Effector memory CD4-positive, alpha-beta T cell (primary cell): ENCODE measurements at places on chromosomes 7 and 10.
A peak's percentile ranks its signal among the peaks of the same experiment; 100 is the strongest.

- no peak for DNase-seq
Measured at GRCh38 chr7:25959168-25959734, 192.7 kb upstream of the NFE2L3 start.

- no peak for DNase-seq
Measured at GRCh38 chr7:16091701-16092310, 329.5 kb downstream of the CRPPA start.

DNA sequence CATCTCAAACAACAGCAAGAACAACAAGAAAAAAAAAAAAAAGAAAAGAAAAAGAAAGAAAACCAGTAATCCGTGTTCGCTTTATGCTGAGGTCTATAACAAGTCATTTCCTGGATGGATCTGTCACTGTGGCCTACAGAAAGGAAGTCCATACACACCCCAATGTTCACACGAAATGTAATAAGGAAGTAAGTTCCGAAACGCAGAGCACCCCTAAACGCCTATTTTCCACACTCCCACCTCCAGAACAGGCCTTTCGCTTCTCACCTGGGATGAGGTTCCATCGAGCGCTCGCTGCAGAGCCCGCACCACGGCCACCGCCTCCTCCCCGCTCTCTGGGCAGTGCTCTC is 735 bp downstream of the ZNF394 start:
- no peak for DNase-seq

- DNase-seq, result no peak
Measured at GRCh38 chr10:130634816-130635215, 498.6 kb downstream of the GLRX3 start.

DNA sequence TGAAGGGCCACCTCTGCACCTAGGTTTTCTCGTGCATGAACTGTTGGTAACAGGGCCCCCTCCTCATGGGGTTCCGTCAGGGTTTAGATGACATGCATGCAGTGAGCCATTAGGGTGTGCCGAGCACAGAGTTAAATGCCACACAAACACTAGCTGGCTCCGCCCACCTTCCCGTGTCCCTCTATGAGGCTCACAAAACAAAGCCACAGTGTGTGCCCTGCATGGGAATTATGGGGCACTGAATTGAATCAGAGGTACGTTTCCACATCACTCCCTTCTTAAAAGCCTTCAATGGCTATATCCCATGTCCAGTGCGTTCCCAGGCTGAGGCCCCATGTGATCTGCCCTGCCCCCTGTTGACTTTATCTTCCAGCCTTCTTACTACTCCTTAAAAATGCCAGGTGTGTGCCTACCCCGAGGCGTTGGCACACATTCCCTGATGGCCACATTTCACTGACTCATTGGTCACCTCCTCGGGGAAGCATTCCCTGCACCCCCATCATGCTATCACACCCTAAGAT is 35.7 kb downstream of the GSDME start:
- no peak for DNase-seq

- DNase-seq, result no peak
Measured at GRCh38 chr10:100021322-100021721, 11.6 kb upstream of the DNMBP start.

DNA sequence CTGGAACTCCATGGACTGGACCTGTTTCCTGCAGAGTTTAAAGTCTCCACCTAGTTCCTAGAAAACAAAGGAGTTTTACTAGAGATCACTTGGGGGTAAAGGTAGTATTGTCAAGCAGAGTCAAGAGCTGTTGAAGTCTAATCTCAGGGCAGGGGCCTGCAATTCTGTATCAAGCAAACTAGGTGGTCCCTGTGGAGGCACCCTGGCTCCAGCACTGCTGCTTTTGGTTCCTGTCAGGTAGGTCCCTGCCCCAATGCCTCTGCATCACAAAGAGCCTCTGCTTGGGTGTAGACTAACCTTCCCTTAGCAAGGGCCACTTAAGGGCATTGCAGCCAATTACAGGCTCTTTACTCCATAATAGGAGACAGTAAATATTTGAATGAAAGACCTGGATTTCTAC is 22.5 kb downstream of the ZSCAN25 start:
- DNase-seq, result no peak

DNA sequence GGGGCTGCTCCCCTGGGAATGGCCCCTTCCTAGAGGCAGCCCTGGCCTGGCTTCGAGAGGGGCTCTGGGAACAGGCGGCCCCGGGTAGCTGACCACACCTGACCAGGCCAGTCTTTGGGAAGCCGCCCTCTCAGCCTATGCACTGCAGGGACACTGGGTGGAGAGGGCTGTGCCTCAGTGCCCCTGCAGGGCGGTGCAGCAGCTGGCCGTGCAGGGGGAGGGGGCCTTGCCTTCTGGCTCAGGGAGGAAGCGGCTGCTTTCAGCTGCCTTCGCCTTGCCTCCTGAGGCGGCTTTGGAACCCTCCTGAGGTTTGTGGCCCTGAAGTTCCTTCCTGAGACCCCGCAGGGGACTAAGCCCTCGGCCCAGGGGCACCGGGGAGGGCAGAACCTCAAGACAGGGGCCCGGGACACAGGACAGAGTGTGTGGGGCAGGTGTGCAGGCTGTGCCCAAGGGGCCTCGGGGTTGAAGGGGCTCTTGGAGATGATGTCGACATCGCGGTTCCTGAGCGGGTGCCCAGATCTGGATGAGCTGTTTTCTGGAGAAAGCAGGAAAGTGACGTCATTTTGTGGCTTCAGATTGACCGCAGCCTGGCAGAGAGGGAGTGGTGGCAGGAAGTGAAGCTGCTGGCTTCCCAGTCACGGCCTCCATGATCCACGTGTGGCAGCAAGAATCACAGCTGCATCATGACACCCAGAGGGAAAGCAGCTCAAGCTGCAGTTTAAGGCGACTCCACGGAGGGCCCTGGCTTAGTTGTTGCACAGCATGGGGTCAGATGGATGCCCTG is 17.7 kb downstream of the ADAM8 start:
- peak; percentile 84 for DNase-seq

DNA sequence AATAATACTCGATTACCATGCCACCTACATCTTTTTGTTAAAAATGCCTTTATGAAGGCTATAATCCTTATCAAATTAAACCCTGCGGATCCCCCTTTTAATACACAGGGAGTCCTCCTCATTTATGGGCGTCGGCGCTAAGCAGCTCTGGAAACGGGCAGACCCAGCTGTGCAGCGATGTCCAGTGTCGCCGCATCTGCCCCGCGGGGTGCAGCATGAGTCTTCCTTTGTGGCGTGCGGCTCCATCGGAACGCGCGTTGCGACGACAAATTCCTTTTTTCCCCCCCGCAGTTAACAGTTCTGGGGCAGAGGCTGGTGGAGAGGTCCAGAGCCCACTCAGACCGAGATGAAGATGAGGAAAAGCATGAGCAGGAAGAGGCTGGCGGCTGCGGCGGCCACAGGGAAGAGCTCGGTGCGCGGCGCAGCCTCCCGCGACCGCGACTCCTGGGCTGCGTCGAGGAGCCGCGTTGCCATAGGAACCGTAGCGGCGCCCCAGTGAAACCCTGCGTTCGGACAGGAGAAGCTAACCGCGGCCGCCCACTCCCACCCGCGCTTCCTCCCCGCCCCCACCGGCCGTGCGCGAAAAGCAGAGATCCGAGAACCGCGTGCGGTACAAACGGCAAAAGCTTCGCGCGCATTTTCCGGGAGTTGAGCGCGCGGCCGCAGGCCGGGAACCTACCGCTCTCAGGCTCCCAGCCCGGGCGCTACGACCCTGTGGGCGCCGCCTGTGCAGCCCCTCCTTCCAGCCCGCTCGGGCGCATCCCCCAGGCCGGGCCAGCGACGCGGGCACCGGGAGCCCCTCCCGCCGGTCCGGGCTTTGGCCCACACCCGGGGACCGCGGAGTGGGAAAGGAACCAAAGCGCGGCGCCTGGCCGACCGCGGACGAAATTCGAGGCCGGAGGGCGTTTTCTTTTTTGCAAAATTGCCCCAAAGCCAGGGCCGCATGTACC is 130.6 kb downstream of the SPAG6 start:
- no peak for DNase-seq

- no peak for DNase-seq
Measured at GRCh38 chr10:88288320-88289059, 294.6 kb downstream of the RNLS start.

DNA sequence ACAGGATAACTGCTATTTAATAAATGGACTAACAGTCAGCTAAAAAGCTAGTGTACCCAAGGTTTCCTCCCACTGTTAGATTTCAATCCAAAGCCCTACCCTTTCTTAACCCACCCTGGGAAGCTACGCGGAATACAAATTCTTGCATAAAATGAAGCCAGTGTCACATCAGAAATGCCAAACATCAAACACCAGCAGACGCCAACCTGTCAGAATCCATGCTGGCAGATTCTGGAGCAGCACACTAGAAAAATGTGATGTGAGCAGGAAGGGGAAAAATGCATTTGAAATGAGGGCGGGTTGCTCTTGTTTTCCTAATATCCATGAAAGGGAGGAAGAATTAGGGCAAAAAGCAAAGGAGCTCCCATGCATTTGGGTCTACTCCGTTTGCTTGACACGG is 16.1 kb upstream of the JCAD start:
- no peak for DNase-seq

- DNase-seq, result no peak
Measured at GRCh38 chr7:49150486-49150885, 226.1 kb downstream of the CDC14C start.

GRCh38 chr7:102320601-102321350 is 34.1 kb downstream of the SH2B2 start:
- no peak for DNase-seq

DNA sequence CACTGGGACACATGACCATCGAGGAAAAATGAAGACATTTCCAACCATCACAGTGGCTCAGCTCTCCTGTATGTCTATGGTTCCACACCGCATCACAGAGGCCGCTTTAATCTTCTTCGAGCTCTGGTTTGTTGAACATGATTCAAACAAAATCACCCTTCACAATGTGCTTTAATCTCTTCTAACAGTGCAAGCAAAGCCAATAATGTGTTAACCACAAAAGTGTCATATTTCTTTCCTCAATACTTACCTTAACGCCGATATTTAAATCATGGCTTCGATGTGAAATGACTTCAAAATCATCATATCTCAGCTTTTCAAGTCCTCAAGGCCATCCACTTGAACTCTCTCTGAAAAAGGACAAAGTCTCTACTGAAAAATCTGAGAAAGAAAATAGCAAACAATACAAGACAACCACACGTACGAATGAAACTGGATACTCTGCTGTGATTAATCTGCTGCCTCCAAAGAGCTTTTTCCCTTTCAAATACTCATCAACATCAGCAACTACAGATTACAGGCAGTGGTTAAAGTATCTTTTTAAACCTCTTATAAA is 23.0 kb upstream of the SVIL start:
- no peak for DNase-seq

GRCh38 chr7:97104719-97105238 is 12.7 kb upstream of the SDHAF3 start:
- peak; percentile 35 for DNase-seq

DNA sequence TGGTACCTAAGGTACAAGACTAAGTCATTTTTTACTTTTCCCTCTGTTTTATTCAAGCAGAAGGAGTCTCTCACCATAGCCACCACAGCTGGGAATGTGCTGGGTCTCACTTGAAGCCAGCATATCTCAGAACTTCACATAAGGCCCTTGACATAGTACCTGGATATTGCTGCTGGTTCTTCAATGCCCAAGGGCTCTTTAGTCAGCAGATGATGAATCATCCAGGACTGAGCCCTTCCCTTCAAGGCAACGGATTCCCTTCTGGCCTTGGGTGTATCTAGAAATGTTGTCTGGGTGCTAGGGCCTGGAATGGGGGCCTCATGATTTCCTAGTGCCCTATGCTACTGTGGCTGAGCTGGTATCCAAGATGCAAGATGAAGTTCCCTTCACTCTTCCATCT is 93.9 kb downstream of the ADCYAP1R1 start:
- DNase-seq, result no peak

DNA sequence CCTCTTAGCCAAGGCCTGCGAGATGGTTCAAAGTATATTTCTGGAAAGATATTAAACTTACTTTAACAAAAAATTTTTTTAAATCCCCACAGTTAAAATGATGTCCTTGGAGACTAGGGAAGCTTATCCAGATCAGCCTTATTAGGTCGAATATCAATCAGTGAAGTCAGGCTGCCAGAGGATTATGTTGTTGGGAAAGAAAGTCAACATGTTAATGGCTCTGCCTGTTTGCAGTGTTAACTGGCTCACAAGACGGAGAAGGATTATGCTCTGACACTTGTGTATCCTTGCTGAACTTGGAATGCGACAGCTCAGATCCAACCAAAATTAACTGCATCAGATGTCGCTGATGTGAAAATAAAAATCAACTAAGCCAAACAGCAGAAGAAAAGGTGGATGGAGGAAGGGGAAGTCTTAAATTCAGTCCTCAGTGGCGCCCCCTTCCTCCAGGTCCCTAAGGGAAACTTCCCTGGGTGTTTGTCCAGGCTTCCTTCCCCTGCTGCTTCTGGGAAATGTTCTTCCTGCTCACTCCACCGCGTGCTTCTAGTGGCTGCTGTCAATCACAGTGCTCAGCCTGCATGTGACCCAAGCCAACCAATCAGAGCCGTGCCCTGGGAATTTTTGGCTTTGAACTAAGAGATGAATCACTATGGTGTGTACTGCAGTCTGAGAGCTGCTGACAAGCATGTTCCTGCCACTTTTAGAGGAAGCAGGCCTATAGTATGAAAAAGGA is 690.4 kb upstream of the NRP1 start:
- DNase-seq, result no peak

DNA sequence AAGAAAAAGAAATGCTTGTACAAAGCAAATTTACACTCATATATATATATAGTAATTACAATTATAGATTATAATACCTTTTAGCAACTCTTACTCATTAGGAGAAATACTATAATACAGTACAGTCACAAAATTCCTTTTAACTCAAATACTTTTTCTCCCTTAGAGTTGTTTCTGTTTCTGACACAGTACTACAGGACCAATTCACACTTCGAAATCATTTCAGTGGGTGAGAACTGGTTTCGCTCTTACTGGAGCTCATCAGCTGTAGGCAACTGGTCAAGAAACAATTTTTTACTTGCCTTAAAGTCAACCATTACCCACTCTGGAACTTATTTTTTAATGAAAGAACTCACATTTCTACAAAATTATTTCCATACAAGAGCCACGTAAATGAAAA is 6.0 kb downstream of the CCDC186 start:
- no peak for DNase-seq

DNA sequence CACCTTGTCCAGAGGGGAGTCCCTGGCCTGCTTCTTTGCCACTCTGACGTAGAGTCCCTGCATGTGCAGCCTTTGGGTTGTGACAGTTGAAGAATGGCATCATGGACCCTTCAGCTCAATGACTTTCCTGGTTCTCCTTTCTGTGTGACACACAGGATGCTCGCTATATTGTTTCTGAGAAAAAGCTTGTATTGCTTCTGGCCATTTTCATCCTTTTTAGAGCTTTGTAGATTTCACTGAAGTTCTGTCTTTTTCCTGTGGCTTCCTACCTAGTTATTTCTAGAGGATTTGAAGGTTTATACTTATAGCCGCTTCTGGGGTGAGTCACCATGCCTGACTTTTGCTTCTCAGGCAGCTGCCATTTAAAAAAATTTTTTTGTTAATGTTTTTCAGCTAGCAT is 27.0 kb downstream of the SND1 start:
- DNase-seq, result no peak

DNA sequence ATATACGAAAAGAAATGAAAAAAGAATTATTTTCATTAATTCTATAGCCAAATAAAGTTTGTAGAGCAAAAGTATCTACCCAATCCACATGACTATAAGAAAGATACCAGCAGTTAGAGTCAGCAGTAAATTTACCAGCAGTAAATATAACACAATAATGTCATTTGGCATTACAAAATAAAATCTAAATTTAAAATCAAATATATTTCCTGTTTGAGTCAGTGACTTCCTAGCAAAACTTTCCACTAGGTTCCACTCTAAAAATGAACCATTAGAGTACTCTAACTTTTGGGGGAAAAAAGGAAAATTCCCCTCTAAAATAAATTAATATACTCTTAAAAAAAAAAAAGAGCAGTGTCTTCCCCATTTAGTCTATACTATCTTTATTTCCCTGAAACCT is 144.8 kb downstream of the CPEB3 start:
- no peak for DNase-seq

- no peak for DNase-seq
Measured at GRCh38 chr10:26311383-26311940, 94.9 kb downstream of the GAD2 start.
